ENCODE measurements at places on chromosomes 13 and 19.

DNA sequence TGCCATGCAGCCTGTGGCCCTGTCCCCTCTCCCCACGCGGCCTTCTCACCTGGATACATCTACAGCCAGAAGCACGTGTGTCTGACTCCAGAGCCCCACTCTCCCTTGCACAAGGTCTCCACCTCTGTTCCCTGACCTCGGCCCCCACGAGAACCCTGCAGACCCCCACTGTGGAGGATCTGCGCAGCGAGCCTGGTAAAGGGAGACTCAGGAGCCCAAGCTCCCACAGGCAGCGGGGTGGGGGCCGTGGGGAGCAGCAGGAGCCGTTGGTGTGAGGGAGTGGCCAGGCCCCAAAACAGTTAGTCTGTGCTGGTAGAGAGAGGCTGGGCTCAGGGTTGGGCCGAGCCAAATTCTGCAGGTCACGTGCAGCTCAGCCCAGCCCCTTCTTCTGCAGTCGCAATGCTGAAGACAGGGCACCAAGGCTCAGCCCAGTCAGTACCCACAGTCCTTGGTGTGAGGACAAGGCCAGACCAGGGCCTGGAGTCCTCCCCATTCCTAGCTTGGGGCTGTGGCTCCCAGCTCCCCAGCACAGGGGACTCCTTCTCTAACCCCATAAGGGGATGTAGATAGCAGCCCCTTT is 28.7 kb upstream of the SLC7A10 start:
- no peak for DNase-seq

GRCh38 chr13:33321686-33322542 is 36.4 kb upstream of the STARD13 start:
- no peak for DNase-seq

GRCh38 chr13:112103961-112104880 is 37.3 kb downstream of the SOX1 start:
- DNase-seq, result no peak

DNA sequence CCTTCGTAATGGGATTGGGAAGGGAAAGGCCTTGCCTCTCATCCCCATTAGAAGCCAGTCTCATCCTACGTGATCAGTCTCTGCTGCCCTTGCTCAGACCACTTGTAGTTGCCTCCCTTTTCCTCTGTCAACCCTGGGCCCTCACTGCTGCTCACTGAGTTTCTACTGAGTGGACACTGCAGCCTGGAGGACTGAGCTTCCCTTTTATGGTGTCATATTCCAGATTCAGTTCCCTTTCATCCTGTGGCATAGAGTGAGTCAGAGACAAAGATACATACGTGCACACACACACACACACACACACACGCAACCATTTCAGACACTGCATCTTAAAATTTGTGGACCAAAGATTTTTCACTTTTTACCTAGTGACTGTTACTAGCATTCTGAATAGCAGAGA is 56.6 kb downstream of the COG3 start:
- DNase-seq, result no peak

- no peak for DNase-seq
Measured at GRCh38 chr19:6238643-6239281, 41.0 kb downstream of the MLLT1 start.

GRCh38 chr13:44786756-44787155 is 202.5 kb downstream of the NUFIP1 start:
- DNase-seq, result no peak

GRCh38 chr13:44410328-44410859 is 36.8 kb downstream of the SERP2 start:
- peak; percentile 18 for DNase-seq

- no peak for DNase-seq
Measured at GRCh38 chr13:19159761-19160420, 21.7 kb downstream of the TUBA3C start.

GRCh38 chr13:104571161-104571892 is 1505.1 kb upstream of the SLC10A2 start:
- DNase-seq, result peak; percentile 22

GRCh38 chr13:68834375-68834774 is 1273.3 kb upstream of the ATXN8OS start:
- DNase-seq, result no peak

- no peak for DNase-seq
Measured at GRCh38 chr13:110123041-110123809, 183.7 kb downstream of the COL4A1 start.

DNA sequence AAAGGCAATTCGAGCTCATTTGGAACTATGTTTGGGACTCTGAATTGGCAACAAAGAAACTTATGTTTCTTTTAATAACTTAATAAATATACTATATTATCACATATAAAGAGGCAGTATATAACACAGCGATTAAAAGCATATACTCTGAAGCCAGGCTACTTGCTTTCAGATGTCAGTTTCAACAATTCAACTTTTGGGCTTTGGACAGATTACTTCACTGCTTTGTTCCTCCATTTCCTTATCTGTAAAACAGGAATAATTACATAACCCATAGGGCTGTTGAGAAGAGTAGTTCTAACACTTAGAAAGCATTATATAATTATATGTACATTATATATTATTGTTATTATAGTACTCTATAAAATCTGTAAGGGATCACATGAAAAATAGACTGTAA is 107.2 kb downstream of the EDNRB start:
- DNase-seq, result no peak

- DNase-seq, result no peak
Measured at GRCh38 chr13:41756198-41756880, 204.6 kb downstream of the VWA8 start.

GRCh38 chr19:10553943-10554381 is 10.3 kb downstream of the ATG4D start:
- peak; percentile 57 for DNase-seq

GRCh38 chr19:9986787-9987281 is 23.5 kb downstream of the COL5A3 start:
- DNase-seq, result no peak

DNA sequence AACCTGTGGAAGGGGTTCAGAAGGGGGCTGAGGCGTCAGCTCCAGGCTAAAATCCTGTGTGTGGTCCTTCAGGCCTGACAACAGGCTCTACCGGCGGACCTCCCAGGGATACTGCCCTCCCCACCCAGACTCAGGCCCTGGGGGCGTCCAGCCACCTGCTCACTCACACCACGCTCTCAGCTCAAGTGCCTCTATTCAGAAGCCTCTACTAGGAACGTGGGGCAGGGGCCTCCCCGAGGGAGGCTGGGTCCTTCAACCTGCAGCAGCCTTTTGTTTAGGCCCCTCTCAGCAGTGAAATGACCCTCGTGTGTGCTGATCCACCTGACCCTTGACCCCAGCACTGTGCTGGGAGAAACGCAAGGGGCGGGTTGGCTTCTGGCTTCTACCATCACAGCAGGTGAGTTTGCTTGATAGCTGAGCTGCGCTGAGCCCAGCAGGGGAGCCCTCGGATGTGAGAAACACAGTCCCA is 10.6 kb downstream of the PLPP2 start:
- DNase-seq, result no peak

DNA sequence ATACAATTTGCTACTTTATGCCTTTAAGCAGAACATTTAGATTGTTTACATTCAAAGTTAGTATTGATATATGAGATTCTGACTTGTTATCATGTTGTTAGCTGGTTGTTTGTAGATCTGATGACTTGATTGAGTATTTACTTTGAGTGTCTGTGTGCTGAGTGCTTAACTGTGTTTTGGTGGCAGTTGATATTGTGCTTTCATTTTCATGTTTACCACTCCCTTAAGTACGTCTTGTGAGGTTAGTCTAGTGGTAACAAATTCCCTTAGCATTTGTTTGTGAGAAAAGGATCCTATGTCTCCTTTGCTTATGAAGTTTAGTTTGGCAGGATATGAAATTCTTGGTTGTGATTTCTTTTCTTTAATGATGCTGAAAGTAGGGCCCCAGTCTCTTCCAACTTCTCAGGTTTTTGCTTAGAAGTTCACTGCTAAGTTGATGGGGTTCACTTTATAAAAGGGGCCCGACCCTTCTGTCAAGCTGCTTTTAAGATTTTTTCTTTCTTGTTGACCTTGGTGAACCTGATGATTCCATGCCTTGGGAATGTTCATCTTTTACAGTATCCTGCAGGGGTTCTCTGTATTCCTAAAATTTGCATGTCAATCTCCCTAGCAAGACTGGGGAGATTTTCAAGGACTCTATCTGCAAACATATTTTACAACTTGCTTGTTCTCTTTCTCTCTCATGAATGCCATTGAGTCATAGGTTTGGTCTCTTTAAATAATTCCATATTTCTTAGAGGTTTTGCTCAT is 1095.4 kb upstream of the PCDH20 start:
- DNase-seq, result no peak

- peak; percentile 37 for DNase-seq
Measured at GRCh38 chr13:23321535-23322241, 111.8 kb downstream of the SACS start.

DNA sequence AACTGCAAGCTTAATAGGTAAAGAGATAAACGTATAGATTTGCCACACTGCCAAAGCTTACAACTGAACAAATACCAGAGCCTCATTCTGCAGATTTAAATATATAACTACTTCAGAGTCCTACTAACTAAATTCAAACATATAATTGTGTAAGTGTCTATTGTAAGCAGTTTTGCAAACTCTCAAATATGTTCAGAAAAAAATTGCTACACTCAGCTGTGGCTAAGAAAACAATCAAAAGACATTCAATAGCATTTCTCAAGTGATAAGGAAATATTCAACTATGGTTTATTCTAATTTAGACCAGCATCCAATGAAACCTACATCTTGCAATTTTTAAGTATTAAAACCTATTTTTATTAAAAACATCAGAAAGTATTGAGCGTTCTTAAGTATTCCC is 202.4 kb downstream of the KCTD12 start:
- DNase-seq, result no peak

- no peak for DNase-seq
Measured at GRCh38 chr13:72290962-72291681, 424.1 kb upstream of the DACH1 start.

DNA sequence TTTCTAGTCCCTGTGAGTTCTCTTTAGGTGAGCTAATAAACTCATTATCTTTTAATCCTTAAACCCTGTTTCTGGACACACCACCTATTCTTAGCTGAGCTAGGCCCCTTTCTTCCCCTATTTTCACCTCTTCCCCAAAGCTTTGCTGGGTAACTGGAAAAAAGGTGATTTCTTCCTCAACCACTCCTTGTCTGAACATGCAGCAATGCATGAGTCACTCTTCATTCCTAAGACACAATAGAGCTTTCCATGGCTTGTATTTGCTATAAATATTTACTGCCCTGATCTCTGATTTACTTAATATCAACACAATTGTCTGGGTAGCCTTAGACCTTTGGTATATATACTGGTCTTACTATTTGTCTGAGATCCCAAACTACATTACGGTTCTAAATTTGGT is 370.9 kb downstream of the KLF5 start:
- DNase-seq, result no peak

DNA sequence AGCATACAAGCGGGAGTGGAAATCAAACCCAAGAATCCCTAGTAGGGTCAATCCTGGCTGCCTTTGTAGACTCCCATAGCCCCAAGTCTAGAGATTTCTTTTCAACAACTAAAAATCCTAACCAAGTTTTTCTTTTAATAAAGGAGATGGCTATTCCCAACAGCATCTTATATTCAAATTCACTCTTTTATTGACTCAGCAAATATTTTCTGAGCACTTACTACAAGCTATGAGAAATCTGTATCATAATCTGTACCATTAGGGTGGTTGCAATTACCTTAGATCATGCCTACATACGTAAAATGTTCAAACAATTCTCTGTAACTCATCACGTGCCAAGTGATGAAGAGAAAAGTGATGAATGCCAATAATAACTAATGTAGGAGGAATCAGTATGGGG is 54.5 kb downstream of the LNX2 start:
- DNase-seq, result no peak

DNA sequence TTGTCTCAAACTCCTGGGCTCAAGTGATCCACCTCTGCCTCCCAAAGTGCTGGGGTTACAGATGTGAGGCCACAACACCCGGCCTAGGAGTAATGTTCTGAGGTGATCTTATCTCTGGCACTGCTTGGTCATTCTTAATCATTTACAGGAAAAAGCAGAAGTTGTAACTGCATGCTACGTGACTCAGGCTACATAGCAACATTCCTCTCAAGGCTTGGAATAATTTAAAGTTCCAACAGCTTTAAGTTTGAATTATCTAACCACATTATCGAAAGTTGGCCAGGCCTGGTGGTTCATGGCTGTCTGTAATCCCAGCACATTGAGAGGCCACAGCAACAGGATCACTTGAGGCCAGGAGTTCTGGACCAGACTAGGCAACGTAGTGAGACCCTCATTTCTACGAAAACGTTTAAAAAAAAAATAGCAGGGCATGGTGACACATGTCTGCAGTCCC is 3.9 kb upstream of the B9D2 start:
- no peak for DNase-seq
